ENCODE measurements at places on chromosomes 5 and 9.
A peak's percentile ranks its signal among the peaks of the same experiment; 100 is the strongest.

GRCh38 chr5:112419164-112419985 is at the start of gene EPB41L4A:
Gene EPB41L4A (minus strand): TSS chr5:112419277. CDS start chr5:112419039, 238 bp downstream.
- DNase-seq = peak; percentile 72

GRCh38 chr5:120684749-120685415 is 220.8 kb downstream of the PRR16 start:
- DNase-seq = no peak

- no peak for DNase-seq
Observed at GRCh38 chr9:79501546-79501945, 70.2 kb upstream of the TLE4 start.

- no peak for DNase-seq
Observed at GRCh38 chr9:98880311-98881015, 63.2 kb upstream of the COL15A1 start.

DNA sequence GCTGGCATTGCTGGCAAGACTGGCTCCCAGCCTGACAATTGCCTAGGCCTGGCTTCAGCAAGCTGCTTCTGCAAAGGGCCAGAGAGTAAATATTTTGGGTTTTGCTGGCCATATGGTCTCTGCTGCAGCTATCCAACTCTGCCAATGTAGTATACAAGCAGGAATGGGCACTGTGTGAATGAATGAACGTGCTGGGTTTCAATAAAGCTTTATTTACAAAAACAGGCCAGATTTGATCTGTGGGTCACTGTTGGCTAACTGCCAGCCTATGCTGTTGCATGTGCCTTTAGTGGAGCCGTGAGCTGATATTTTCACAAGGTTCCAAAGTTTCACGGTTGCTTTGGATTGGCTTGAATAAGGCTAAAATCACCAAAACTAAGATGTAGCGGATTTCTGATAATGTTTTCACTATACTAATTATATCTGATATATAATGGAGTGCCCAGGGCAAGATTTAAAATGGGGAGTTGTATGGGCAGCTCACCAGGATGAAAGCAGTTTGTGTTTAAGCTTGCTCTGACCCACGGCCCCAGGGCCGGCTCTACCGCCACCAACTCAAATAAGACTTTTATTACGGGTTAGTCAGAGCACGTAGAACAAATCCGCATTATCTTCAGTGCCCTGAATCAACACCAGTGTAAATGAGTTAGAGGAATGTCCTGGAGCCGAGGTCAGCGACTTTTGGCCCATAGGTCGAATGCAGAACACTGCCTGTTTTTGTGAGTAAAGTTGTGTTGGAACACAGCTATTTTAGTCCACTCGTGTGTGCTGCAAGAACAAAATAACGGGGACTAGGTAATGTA is 98.6 kb upstream of the DAP start:
- DNase-seq = no peak

- DNase-seq = no peak
Observed at GRCh38 chr5:65061250-65061973, 292.7 kb downstream of the CWC27 start.

GRCh38 chr5:17819783-17820182 is 185.5 kb downstream of the TAF11L14 start:
- no peak for DNase-seq

- DNase-seq = peak; percentile 66
Observed at GRCh38 chr9:76459694-76460635, 983 bp downstream of the GCNT1 start.

GRCh38 chr9:116765011-116765410 is 77.9 kb downstream of the TRIM32 start:
- no peak for DNase-seq

- no peak for DNase-seq
Observed at GRCh38 chr5:179170606-179171005, 110.4 kb downstream of the ZNF354C start.

DNA sequence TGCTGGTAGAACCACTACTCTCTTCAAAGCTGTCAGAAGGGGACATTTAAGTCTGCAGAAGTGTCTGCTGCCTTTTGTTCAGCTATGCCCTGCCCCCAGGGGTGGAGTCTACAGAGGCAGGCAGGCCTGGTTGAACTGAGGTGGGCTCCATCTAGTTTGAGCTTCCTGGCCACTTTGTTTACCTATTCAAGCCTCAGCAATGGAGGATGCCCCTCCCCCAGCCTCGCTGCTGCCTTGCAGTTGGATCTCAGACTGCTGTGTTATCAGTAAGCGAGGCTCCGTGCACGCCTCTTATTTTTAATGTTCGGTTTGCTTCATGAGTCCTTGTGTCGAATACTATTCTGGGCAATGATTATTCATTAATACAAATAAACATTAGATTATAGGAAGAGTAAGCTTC is 3.1 kb upstream of the SLC27A6 start:
- no peak for DNase-seq

- no peak for DNase-seq
Observed at GRCh38 chr9:112820881-112821280, 69.8 kb downstream of the SLC46A2 start.

DNA sequence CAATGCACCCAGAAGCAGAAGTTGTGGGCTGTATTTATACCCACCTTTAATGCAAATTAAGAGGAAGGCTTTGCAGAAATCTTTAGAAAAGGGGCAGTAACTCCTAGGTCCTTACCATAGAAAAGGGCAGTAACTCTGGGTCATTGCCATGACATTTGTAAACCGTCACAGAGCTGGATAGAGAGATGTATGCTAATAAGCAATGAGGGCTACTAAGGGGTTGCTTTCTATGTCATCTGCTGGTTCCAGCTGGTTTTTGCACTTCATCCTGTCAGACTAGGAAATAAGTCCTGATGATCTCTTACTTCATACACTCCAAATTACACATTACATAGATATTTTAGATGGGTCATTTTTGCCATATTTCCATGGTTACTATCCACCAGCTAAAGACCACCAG is 299.1 kb upstream of the TYRP1 start:
- DNase-seq = no peak

DNA sequence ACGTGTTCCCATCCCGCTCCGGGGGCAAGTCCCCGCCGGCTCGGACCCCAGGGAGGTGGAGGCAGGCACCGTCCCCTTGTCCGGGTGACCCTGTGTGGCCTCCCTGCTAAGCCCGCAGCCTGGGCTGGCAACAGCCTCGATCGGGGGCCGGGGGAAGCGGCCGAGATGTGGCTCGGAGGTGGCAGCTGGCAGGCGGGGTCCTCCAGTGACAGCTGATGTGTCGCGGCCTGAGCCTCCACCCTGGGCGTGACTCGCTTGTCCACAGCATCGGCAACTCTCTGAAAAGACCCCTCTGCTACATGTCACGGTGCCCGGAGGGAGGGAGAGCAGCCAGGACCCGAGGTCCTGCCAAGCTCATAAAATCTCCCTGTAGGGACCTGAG is 124.8 kb upstream of the IRX4 start:
- DNase-seq = no peak

GRCh38 chr5:154243736-154244135 is 53.2 kb downstream of the GALNT10 start:
- no peak for DNase-seq

DNA sequence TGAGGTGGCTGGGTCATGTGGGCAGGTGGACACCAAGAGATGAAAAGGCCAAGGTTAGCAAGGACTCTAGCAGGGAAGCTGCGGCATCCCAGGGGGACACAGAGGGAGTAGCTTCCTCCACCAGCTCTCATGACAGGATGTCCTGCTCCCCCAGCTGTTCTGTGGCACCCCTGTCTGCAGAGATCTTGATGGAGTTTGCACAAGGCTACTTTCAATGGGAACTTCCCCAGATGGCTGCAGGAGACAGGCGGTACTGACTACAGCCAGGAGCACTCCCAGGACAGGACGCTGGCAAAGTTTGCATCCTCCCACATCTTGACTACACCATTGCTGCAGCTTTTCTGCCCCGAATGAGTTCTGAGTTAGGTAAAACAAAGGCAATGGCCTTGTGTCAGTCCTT is 312.8 kb downstream of the TLE4 start:
- DNase-seq = no peak

DNA sequence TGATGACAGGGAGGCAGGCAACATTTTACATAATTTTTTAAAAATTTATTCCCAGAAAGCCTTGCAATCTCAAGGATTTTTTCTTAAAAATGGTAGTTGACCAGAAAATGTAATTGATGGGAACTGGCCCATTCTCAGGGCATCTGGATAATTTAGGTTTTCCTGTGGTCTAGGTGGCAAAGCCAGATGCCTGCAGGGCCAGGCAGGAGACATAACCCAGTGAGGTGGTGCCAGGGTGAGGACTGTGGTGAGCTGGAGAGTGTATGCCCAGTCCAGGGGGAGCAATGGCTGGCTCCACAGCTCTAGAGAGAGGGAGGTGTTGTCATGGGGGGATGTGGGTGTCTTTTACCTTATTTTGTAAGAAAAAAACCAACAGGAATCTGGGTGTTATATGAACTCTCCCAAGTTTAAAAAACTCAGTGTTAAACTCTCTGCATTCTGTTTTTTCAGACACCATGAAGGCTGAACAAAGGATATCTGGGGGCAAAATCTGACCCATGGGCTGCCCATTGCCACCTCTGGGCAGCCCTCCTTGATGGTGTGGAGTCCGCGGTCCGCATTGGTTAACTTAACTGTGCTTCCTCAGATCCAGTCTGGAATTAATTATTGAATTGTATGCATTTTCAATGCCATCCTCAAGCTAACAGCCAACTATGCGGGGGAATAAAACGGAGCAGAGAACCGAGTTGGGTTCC is 43.9 kb downstream of the BOD1 start:
- DNase-seq = no peak

- DNase-seq = no peak
Observed at GRCh38 chr5:42268630-42269029, 154.6 kb upstream of the GHR start.

GRCh38 chr5:1930880-1931603 is 48.3 kb upstream of the IRX4 start:
- no peak for DNase-seq

DNA sequence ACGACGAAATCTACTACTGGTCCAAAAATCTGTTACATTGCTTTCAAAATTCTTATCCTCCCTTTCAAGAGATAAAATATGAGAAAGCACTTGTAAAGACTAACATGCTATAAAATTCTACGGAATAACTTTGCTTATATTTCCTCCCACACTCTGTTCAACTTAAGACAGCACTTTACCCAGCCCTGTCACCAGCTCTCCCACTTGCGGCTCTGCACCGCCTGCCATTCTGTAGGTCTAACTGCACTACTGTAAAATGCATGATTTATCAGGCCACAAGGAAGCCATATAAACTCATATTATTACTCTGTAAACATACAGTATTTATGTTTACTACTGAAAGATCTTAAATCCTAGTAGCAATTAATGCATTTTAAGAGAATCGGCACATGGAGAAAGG is 11.4 kb downstream of the CTNND2 start:
- DNase-seq = no peak

All from tibial artery (tissue), 4 donors.